ENCODE measurements at places on chromosomes 6 and 20.

- no peak for DNase-seq
Observed at GRCh38 chr6:125277838-125278237, 23.9 kb downstream of the HDDC2 start.

GRCh38 chr6:56434606-56435005 is 187.2 kb upstream of the COL21A1 start:
- DNase-seq: no peak

DNA sequence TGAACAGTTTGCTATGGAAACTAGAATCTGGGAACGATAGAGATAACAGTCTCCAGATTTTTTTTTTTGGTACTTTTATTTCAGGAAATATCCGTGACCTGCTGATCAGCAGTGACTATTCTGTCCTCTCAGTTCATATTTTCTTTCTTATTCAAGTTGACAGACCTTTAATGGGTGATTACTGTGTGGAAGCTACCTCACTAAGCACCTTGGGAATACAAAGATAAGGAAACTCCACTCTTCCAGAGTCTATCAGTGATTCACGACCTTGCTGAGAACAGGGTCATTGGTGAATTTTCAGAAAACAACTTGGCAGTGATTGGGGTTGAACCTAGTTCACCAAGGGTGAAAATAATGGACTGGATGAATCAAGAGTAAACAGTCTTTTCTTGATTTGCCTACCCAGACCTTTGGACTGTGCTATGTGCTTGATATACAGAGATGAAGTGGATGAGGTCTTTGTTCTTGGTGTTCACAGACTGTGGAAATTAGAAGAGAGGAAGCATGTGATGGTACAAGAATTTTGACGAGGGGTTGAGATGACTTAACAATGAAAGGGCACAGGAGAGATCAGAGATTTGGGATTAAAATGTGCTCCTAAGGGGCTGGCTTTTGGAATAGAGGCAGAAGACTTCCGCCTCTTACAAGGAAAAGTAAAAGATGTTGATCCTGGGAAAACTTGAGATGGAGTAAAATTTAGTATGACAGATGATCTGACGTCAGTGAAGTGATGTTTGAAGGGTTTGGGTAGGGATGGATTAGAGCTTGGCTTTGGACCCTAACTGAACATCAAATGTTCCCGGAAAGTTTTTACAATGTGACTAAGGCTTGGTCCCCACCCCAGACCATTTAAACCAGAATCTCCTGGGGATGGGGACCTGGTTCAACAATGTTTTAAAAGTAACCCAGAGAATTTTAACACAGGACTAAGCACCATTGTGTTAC is 1.2 kb downstream of the KAT14 start:
- DNase-seq: no peak

GRCh38 chr6:144316862-144317195 is 31.7 kb downstream of the UTRN start:
- no peak for DNase-seq

DNA sequence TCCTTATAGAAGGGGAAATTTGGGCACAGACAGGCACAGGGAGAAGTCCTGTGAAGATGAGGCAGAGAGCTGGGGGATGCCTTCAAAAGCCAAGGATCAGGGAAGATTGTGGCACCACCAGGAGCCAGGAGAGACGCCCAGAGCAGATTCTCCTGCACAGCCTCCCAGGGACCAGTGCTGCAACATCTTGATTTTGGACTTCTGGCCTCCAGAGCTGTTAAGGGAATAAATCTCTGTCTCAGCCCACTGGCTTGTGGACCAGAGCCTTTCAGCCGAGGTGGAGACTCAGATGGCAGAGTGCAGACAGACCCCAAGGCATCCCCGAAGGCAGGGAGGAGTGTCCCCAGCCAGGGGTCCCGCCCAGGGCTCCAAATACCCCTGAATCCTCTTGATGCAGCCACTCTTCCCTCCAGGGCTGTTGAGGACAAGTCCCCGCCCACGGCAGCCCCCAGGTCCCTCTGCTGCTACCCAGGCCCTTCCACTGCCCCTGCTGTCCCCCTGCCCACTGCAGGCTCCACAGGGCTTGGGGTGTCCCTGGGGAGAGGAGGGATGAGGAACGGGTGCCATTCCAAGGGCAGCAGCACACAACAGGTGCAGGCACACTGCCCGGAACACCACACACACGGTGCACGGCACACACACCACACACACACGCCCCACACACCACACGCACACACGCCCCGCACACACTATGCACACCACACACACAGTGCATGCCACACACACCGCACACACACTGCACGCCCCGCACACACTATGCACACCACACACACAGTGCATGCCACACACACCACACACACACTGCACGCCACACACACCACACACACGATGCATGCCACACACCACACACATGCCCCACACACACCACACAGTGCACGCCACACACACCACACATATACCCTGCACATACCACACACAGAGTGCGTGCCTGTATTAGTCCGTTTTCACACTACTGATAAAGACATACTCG is 311.4 kb downstream of the TAF4 start:
- DNase-seq: no peak

GRCh38 chr6:43089467-43089866 is 13.4 kb downstream of the PTK7 start:
- DNase-seq: no peak

DNA sequence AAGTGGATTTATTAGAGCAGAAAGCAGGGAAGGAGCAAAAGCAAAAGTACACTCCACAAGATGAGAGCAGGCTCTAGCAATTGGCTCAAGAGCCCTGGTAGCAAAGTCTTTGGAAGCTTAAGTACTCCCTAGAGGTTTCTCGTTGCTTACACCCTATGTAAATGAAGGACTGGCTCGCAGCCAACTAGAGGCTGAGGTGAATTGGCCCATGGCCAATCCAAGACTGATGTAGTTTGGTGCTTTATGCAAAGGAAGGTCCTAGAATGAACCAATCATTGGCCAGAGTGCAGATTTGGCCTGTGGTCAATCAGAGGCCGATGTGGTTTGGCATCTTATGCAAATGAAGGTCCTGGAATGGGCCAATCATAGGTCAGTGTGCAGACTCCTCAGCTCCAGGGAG is 191.3 kb upstream of the ARID1B start:
- DNase-seq: no peak

DNA sequence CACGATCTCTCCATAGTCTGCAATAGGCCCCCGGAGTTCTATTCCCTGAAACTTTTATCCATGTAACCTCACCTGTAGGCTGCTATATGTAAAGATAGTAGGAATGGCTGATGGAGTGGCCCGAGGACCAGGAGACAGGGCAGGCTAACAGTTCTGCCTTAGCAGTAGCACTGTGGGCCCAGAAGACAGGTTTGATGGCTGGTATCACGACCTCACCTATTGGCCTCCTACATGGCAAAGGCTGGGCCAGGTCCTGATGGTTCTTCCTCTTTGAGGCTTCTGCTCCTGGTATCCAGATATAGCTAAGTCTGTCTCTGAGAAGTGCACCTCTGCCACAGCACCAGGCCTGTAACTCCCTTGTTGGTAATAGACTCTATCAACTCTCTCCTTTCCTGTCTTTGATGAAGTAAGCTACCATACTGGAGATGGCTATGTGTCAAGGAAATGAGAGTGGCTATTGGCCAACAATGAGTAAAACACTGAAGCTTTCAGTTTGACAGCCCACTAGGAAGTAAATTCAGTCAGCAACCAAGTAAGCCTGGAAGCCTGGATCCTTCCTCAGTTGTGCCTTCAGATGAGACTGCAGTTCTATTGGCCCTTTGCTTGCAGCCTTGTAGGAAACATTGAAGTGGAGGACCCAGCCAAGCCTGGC is 5.7 kb downstream of the SPEF1 start:
- DNase-seq: no peak

DNA sequence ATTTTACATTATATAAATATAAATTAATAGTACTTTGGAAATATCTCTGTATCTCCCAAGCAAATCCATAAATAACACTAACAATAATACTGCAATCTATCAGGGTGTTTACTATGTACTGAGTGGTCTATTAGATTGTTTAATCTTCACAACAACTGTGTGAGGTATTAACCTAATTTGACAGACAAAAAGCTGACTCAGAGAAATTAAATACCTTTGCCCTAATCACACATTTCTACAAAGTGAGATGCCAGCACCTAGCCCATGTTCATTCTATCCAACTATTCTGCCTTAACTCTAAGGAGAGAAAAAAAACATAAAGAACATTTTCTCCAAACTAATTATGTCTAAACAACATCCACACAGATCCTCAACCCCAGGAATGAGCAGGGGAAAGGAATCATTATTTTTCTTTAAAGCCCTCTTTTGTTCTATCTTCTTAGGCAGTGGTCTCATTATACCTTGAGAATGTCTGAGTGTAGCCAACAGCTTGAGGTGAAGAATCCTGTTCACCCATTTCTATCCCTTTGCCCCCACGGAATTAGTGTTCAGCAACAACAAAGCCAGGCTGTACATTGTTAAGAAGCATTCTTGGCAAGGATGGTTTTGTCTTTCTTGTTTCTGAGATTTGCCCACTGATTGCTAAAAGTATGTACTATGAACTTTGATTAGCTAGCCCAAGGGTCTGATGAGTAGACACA is 42.7 kb downstream of the PRL start:
- DNase-seq: no peak

DNA sequence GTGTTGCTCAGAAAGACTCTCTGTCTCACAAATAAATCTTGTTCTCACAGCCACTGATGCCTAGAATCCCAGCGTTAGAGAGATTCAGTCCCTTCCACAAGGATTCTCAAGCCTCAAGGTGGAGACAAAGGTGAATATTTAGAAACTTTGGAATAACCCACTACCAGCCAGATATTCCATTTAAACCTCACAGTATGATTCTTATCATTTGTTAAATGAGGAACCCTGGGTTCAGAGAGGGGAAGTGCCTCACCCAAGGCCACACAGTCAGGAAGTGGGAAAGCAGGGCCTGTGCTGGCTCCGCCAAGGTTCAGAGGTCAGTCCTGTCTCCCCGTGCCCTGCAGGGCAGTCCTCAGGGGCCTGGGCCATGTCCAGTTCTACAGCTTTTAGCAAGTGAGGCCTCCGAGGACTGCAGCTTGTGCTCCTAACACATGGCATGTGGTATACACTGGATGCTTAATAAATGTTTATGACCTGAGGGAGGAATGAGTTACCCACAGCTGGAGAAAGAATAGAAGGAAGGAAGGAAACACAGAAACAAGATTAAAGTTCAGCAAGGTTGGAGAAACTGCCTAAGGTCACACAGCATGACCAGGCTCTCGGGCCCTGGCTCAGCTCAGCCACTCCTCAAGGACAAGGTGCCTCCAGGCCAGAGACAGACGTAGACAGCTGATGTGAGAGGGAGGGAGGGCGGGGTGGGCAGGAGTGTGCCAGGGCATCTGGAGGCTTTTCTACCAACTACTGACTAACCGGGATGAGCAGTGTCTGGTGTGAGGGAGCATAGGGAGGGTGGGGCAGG is 3.9 kb upstream of the TGM2 start:
- no peak for DNase-seq

DNA sequence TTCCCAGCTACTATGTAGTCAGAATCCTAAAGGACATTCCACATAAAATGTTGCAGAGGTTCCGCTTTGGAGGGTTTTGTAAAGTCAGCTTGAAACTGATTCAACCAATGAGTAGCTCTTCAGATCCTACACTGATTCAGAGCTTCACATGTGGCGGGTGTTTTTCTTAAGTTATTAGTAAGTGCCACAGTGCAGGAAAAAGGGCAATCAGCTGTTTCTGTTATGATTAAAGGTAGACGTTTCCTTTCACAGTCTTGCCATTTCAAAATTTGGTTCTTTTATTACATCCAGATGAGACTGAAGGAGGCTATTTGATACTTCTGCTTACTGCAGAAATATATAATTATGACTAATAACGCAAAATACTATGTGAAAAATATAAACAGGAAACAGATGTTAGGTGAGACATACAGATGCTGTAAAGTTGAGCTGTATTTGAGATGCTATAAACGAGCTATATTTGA is 443.9 kb downstream of the CDKAL1 start:
- DNase-seq: no peak

GRCh38 chr6:32397252-32397920 is 9.6 kb downstream of the BTNL2 start:
- no peak for DNase-seq

GRCh38 chr6:25326126-25326525 is 47.0 kb downstream of the CARMIL1 start:
- no peak for DNase-seq

- DNase-seq: no peak
Observed at GRCh38 chr6:68636666-68637065, 1.6 kb downstream of the ADGRB3 start.

GRCh38 chr6:109496036-109496772 is 13.2 kb upstream of the ZBTB24 start:
- no peak for DNase-seq

GRCh38 chr6:12178521-12178920 is 111.6 kb upstream of the EDN1 start:
- no peak for DNase-seq

GRCh38 chr6:139713900-139714506 is 339.6 kb upstream of the CITED2 start:
- no peak for DNase-seq

- DNase-seq: no peak
Observed at GRCh38 chr6:80095600-80095999, 10.9 kb upstream of the BCKDHB start.

DNA sequence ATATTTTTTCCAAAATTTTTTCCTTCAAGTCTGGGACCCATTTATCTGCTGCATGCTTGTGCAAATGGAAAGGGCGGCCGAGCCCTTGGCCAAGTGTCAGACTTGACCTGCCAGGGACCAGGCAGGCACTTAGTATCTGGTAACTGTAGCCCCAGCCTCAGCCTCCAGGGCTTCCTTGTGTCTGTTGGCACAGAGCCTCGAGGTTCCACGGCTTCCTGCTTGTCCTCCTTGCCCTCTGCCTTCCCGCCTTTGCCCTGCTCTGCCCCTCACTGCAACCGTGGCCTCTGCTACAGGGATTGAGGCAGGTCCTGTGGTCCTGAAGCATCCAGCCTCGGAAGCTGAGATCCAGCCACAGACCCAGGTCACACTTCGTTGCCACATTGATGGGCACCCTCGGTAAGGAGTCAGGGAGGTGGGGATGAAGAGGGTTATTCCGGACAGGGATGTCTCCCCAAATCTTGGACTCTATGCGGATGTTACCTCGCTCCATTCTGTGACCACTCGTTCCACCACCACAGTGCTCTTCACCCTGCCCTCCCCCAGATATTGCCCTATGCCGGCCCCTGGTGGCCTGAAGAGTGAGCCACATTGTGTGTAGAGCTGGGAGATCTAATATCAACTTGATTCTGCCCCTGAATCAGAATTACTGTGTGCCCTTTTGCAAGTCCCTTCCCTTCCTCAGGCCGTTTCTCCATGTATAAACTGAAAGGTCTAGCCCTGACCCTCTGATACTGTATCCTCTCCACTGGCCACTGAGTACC is 41.5 kb upstream of the SRF start:
- peak; percentile 10 for DNase-seq

- no peak for DNase-seq
Observed at GRCh38 chr6:42103216-42103615, 39.2 kb downstream of the C6orf132 start.

DNA sequence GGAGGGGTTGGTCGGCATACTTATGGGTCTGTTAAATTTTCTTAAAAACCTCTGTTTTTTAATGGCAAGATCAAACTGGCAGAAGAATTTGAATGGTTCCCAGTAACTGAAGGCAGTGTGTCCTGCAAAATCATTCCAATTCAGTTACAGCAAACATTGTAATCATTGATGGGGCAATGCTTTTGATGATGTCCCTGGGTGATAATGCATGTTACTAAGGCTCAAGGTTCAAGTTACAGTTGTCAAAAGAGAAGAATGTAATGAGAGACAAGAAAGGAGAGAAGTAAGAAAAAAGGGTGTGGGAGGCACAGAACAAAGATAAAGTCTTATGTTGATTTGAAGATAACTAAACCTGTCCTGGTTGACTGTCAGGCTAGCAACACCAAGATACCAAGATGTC is 54.9 kb downstream of the CEP162 start:
- no peak for DNase-seq

- no peak for DNase-seq
Observed at GRCh38 chr6:132199343-132199742, 201.9 kb downstream of the MOXD1 start.
